ENCODE measurements at places on chromosomes 7 and 10.

DNA sequence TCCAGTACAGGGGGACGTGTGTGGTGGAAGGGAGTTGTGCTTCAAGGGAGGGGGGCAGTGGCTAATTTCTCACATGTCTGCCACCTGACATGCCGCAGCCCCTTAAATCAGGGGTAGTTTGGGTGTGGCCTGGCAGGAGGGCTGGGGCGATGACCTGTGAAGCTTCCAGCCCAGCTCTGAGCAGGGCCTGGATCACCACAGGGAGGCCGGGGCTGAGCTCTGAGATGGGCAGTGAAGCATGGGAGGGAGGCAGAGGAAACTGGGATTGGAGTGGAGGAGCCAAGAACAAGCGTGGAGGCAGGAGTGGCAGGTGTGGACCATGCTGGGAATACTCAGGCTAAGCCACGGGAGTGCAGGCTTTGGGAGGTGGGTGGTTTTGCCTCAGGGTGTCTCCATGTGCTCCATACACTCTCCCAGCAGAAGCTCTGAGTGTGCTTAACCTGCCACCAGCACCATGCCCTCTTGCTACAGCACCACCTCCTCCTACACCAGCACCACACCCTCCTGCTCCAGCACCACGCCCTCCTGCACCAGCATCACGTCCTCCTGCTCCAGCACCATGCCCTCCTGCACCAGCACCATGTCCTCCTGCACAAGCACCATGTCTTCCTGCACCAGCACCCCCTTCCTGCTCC, 99.3 kb upstream of the SHH start:
- no peak for DNase-seq

DNA sequence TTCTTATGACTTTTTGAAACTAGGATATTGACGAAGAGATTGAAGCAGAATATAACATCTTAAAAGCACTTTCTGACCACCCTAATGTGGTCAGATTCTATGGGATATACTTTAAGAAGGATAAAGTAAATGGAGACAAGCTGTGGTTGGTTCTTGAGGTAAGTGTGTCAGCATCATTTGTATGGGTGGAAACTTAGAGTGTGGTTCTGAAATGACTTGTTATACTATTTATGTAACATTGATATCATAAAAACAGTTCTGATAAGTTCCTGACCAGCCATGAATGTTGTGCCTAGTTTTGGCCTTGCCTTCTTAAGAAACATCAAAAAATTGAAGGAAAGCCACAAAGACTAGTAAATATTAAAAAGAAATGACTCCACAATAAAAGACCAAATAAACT, 20.8 kb downstream of the MYO3A start:
- DNase-seq: no peak

GRCh38 chr10:19974138-19974537, 157.9 kb downstream of the PLXDC2 start:
- no peak for DNase-seq

DNA sequence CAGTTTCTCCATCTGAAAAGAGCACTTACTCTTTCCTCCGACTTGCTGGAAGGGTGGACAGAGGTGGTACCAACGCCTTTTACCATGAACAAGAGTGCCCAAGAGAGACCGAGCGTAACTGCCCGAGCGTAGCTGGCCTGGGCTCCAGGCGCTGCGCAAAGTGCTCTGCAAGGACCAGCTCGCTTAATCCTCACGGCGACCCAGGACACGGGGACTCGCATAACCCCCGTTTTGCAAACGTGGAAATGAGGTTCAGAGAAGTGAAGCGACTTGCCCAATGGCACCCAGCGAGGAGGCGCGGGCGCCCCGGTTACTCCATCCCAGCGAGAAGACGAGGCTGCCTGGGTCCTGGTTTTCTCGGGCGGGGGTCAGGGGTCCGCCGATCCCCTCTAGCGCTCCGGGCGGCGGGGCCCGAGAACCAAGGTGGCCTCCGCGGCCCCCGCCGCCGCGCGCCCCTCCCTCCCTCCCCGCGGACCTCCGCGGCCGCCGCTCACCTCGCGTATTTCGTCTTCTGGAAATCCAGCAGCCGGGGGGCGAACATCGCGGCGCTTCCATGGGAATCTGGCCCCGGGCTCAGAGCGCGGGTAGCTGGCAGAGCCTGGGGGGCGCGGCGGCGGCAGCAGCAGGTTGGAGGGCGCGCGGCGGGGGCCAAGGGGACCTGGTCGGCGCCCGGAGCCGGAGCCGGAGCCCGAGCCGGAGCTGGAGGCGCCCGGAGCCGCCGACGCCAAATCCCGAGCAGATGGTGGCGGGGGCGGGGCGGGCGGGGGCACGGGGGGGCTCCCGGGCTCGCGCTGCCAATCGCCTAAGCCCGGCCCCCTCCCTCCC, at the start of gene MMD2:
TSS of gene MMD2 (minus strand) at position 711 of the 825 bp plus-strand sequence. CDS start at position 541, 170 bp downstream.
- DNase-seq: no peak

DNA sequence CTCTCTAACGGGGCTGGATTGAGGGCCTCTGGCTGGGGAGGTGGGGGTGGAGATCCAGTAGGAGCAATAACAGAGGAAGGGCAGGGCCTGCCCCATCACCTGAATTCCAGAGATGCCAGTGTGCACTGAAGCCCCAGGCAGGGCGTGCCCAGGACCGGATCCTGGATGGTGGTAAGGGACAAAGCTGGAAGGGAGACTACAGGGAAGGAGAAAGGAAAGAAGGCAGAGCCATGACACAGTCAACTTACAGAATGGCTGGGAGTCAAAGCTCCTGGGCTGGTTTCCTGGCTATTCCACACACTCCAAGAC, 666 bp downstream of the TMEM139 start:
- no peak for DNase-seq

- no peak for DNase-seq
These were observed 160.0 kb upstream of the MKI67 start for GRCh38 chr10:128286141-128286761.

GRCh38 chr7:71885487-71885886, 526.7 kb downstream of the CALN1 start:
- DNase-seq: no peak

GRCh38 chr10:35289198-35289597, 47.1 kb upstream of the CCNY start:
- DNase-seq: no peak

- no peak for DNase-seq
These were observed 59.0 kb downstream of the TBXAS1 start for GRCh38 chr7:139887992-139888481.

DNA sequence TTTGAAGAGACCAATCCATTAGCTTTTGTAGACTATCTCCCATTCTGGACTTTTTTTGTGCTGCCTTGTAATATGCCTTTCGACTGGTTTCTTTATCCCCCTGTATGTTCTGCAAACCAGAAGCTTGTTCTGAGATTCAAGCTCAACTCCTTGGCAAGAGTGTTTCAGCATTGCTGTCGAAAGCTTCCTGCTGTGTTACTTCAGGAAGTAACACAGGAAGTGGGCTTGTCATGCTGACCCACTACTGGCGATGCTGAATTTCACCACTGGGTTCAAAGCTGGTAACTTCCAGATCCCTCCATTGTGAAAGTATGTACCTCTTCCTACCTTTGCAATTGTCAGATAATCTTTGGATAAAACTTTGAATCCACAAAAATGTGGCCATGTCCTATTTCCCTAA, 57.9 kb upstream of the INSYN2A start:
- no peak for DNase-seq
